Inflammatory macrophage treated with lipopolysaccharide for 1 hour (primary cell): ENCODE measurements at places on chromosomes 2 and 18.

GRCh38 chr2:235511187-235511661, 17.4 kb downstream of the AGAP1 start:
- DNase-seq, result no peak

GRCh38 chr2:237920673-237921072, 46.1 kb upstream of the UBE2F start:
- no peak for DNase-seq

- no peak for DNase-seq
Observed at GRCh38 chr2:238573065-238573778, 146.5 kb downstream of the ASB1 start.

DNA sequence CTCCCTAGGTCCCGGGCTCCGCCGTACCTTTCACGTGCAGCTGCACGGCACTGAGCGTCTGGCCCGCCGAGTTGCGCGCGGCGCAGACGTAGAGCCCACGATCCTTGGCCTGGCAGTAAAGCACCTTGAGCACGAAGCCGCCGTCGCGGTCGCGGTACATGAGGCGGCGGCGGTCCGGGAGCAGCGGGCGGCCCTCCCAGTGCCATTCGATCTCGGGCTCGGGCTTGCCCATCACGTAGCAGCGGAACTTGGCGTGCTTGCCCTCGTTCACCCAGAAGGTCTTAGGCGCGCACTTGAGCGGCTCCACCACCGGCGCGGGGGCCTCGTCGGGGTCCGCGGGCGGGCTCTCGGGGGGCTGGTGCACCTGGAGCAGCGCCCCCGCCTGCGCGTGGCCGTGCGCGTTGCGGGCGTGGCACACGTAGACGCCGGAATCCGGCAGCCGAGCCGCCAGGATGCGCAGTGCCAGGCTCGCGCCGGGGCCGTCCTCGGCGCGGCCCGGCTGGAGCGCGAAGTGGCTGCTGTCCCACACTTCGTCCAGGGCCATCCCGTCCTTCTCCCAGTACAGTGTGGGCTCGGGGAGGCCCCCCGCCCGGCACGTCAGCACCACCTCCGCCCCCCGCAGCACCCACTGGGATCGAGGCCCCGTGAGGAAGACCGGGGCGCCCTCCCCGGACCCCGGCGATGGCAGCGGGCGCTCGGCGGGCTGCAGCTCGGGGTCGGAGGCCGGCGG, 980 bp downstream of the OBSL1 start:
- DNase-seq, result no peak

GRCh38 chr18:71027531-71027930, 738.7 kb downstream of the SOCS6 start:
- DNase-seq, result no peak

GRCh38 chr2:41413813-41414485, 633.9 kb upstream of the PKDCC start:
- DNase-seq, result peak; percentile 4
